ENCODE measurements at places on chromosomes 3 and 15. TPM values are rescaled to one million over a fixed set of nuclear protein-coding genes. Genes with fewer than 3 reads are reported as not detected.

DNA sequence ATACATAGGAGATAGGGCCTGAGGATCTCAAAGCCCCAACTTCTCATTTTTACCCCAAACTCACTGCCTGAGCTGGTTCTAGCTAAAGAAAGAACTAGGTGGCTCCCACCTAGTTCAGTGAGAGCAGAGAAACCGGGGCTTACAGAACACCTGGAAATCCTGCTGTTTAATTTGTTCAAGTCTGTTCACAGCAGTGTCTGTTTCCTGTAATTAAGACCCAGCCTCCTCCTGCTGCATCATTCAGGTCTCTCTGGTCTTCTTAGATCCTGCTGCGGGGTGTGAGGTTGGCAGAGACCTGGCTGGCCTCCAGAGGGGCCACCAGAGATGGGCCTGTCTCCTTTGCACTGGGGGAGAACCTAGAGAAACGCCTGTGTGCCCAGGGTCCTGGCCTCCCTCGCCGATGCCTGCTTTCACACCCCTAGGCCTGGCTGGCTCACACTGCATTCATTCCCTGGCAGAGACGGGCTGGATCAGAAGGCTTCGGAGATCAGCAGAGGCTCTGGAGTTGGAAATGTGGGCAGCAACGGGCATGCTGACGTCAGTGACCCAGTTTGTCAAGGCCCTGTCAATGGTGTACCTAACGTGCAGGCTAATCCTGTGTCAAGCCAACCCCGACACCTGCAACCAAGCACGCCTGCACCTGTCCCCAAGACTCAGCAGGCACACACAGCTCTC is 4.9 kb upstream of the CHRNA3 start:
- DNase-seq = no peak

- DNase-seq = peak; percentile 45
These were observed 24.6 kb upstream of the AP4E1 start for GRCh38 chr15:50883903-50884302.

- no peak for DNase-seq
These were observed 15.0 kb downstream of the PRKAR2A start for GRCh38 chr3:48832684-48833083.

GRCh38 chr3:130894130-130894985 is 474 bp downstream of the ATP2C1 start:
- DNase-seq = no peak

GRCh38 chr3:10556312-10556711 is 50.9 kb upstream of the ATP2B2 start:
- no peak for DNase-seq

DNA sequence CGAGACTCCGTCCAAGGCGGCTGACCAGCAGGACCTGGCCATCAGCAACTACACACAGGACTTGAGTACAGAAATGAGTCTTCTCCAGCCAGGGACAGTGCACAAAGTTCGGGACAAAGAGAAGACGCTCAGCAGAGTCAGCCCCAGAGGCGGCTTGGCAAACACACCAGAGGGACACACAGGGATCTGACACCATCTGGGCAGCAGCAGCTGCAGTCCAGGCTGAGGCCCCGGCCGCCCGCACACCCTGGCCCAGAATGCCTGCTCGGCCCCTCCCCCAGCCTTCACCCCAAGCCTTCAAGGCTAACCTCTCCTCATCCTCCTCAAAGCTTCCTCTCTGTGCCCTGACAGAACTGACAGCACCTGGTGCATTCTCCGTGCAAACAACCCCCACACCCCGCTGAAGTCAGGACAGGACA is 61.1 kb downstream of the XXYLT1 start:
- DNase-seq = peak; percentile 57

GRCh38 chr3:197212290-197212689 is 86.1 kb downstream of the DLG1 start:
- DNase-seq = no peak

DNA sequence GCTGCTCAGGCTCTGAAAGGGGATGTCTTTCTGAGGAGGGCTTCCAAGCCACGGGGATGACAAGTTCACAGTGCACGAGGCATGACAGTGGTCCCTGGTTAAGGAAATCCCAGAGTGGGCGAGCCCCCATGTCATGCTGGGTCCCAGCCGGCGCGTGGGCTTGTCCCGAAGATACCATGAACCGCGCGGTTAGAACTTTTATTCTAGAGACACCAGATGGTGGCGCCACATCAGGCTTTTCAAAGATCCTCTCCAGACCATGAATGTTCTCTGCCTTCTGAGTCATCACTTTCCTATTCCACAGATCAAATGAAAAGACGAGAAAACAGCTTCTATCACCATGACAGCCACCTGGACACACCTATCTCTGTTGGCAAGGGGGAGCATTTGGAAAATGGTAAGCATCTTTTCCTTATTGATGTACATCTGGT is 227.8 kb upstream of the LYSMD4 start:
- no peak for DNase-seq

DNA sequence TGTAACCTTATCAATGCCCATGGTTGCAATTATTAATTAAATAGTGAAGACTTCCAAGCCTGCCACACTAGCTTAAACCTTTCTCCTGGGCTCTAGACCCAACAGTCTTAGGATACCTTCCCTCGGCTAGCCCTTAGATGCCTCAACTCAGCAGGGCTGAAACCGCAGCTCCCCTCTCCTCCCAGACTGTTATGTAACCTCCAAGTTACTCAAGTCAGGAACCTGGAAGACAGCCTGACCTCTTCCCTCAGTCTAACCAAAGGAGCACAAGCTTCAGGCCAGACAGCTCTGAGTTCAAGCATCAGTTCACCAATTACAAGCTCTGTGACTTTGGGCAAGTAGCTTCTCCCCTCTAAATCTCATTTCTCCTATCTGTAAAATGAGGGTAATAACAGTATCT is 70.5 kb upstream of the HACD2 start:
- DNase-seq = no peak

GRCh38 chr15:64947211-64947610 is 35.5 kb downstream of the ANKDD1A start:
- DNase-seq = no peak

DNA sequence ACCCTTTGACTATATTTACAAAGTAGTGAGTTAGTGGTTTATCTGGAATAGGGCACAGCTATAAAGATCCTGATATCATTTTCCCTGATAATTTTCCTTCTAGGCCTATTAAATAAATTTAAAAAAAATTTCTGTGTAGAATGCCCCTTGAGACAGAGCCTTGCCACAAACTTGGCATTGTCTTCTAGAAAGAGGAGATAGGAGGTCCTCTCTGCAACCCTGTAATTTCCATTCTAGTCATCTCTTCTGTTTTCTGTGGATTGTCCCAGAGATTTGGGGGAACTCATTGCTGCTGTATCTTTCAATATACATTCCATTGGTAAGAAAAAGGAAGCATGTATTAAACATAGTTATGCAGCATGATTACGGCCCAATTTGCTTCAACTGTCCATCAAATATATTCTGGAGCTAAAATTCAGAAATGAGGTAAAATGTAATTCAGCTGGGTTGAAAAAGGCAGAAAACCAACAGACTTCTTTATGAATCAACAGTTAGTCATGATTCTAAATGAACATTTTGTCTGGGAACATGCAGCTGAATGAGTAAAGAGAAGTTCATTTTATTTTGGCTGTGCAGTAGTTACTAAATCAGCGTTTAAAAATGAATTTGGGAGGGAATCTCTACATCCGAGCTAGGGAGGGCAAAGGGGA is 401.1 kb downstream of the NAALADL2 start:
- DNase-seq = peak; percentile 28

DNA sequence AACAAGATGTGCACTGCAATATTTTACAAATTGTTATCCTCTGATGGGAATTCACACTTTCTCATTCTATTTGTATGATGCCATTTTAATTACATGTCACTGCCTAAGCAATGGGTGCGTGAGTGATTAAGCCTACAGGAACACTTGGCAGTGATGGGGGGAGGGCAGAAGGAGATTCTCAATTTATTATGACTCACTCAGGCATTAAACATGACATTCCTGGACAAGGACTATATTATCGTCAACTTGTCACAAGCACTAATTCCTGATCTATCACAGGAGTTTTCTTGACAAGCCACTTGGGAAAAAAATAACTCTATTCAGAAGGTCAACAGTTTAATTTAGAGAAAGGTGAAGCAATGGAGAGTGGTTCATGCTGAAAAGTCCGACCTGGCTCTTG is 556.8 kb downstream of the NSUN3 start:
- no peak for DNase-seq

DNA sequence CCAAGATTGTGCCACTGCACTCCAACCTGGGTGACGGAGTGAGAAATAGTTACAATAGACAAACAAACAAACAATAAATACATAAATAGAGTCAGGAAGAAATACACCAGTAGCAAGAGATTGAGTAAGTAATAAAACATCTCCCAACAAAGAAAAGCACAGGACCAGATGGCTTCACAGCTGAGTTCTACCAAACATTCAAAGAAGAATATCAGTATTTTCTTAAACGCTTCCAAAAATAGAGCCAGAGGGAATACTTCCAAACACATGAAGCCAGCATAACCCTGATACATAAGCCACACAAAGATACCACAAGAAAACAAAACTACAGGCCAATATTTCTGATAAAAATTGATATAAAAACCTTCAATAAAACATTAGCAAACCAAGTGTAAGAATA is 30.7 kb upstream of the IGSF10 start:
- no peak for DNase-seq

- DNase-seq = peak; percentile 49
These were observed 1.4 kb downstream of the SLTM start for GRCh38 chr15:58931987-58932588.

GRCh38 chr15:43406189-43406588 is 35.3 kb downstream of the TUBGCP4 start:
- DNase-seq = no peak

- no peak for DNase-seq
These were observed 507 bp downstream of the SLC12A6 start for GRCh38 chr15:34336991-34337556.

GRCh38 chr3:64300790-64301423 is 75.6 kb upstream of the PRICKLE2 start:
- DNase-seq = peak; percentile 53

DNA sequence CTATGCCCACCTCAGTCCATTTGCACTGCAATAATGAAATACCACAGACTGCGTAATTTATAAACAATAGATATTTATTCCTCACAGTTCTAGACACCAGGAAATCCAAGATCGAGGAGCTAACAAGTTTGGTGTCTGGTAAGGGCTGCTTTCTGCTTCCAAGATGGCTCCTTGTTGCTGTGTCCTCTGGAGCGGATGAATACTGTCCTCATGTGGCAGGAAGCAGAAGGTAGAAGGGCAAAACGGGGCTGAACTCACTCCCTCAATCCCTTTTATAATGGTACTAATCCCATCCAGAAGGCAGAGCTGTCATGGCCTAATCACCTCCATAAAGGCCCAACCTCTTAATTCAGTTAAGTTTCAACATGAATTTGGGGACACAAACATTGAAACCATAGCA is 75.3 kb downstream of the P2RY1 start:
- no peak for DNase-seq

DNA sequence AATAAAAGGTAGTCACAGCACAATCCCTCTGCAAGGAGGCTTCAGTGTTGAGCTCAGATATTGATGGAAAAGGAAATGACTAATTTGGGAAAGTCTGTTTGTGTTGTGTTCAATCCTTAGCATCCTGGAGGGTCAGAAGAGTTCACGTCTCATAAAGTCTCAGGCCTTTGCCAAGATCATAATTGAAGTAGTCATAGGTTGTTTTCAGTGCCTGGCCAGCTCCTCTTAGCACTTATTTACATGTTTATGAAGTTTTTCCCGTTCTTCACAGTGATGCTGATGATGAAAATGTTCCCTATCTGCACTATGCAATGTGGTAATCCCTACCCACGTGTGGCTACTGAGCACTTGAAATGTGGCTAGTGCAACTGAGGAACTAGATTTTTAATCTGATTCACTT is 61.6 kb upstream of the TGFBR2 start:
- DNase-seq = peak; percentile 84

DNA sequence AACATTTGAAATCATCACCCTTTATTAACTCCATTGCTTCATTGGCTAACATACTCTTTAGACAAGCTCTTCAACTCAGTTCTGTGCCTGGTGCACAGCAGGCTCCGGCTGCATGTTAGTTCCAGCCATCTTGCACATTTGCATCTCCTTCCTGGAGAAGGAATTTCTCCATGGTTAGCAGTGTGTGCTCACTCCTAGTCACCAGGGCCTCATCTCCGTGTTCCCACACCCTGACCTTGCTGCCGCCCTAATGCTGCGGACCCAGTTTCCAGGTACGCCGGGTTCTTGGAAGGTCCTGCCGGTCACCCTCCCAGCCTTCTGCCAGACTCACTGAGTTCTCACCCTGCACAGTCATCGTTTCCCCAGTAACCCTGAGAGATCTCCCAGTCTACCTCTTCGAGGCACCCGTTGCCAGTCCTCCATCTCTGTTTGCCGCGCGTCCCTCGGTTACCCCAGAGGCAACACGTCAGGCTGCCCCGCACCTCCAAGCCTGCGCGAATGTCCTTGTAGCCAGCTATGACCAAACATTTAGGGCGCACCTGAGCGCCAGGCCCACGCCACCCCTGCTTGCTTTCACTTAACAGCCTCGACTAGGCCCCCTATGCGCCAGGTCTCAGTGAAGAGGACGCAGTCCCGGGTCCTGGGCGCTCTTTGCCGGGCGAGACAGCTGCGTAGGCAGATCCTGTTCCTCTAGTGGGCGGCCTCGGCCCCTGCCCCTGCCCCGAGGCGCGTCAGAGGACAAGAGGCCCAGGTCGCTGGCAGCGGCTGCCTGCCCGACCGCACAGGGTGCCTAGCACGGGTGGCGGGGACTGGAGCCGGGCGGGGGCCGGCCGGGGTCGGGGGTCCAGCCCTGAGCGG is 747 bp upstream of the ZNF592 start:
- peak; percentile 70 for DNase-seq

- DNase-seq = no peak
These were observed 12.4 kb downstream of the GORASP1 start for GRCh38 chr3:39094851-39095677.

- no peak for DNase-seq
These were observed 10.1 kb downstream of the EFCAB12 start for GRCh38 chr3:129418041-129418973.

- DNase-seq = no peak
These were observed 64.0 kb upstream of the CPOX start for GRCh38 chr3:98657457-98657856.

DNA sequence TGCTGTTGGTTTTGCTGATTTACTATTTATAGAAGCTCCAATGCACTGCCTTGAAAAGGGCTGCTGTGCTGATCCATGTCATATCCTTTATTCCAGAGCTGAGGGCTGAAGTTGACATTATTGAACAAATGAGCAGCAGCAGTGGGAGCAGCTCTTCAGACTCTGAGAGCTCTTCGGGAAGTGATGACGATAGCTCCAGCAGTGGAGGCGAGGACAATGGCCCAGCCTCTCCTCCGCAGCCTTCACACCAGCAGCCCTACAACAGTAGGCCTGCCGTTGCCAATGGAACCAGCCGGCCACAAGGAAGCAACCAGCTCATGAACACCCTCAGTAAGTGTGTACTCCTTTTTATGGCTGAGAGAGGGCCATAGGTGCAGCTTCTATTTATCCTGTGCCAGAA is 8.8 kb downstream of the EAF1 start:
- no peak for DNase-seq

DNA sequence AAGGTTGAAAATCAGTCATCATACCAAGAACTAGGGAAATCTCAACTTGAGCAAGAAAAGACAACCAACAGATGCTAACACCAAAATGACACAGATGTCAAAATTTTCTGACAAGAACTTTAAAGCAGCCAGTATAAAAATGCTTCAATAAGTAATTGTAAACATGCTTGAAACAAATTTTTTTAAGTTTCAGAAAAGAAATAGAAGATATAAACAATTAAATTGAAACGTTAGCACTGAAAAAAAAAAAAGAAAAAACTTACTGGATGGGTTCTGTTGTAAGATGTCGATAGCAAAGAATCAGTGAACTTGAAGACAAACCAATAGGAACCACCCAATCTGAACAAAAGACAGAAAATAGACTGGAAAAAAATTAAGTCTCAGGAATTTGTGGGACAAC is 8.0 kb downstream of the MYD88 start:
- no peak for DNase-seq

Gene PAK2
- total RNA-seq = 71.2 TPM

Gene SLC30A4
- total RNA-seq = 8.7 TPM

Gene TMEM266
- 0.10 TPM for total RNA-seq
